ENCODE measurements at places on chromosomes 16 and 17.

GRCh38 chr16:81585785-81586184 lies 141.2 kb downstream of the CMIP start:
- no peak for DNase-seq

DNA sequence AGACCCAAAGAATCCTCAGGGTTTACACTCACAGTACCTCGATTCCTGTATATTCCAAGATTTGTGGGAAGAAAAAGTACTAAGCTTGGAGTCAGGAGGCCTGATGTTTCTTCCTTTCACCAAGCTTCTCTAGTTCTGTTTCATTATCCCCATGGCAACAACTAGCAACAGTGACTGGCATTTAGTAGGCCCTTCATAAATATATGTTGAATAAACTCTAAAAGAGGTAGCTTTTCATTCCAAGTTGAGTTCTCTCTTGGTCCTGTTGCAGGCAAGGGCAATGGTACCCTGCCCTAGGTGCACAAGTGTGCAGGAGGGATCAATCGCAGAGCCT lies 527 bp upstream of the UBE2Z start:
- DNase-seq = no peak

DNA sequence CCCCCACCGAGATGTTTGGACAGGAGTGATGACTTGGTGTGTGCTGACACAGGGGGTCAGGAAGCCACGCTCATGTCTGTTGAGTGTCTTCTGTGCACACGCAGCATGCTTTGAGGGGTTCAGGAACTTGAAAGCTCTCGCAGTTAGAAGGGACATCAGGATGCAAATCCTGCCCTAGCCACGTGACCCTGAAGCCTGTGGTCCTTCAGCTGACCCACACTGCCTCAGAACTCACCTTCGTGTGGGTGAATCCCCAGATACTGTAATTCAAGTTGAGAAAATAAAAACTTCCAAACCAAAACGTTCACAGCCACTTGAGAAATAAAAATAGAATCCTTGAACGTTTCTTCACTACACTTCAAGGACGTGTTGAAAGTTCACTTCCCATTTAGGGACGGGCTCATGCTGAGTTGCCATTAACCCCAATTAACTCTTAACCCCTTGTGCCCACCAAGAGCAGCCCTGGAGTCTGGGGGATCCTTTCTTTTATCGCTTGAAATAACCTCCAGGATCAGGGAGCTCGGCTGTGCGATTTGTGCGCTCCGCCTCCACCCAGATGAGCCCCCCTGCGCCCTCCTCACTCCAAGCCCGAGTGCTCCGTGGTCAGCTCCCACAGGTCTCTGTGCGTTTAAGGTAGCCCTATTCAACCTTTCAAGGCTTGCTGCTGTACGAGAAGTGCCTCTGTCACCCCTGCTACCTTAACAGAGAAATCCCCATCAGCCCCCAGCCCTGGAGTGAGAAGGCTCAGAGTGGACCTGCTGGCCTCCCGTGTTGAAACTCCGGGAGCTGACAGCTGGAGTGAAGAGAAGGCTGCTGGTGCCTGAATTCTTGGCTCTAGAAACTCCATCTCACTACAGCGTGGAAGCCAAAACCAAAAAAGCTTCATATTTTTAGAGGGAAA lies 36.2 kb upstream of the NAT9 start:
- no peak for DNase-seq

GRCh38 chr17:55332296-55333041 lies 67.7 kb downstream of the HLF start:
- no peak for DNase-seq

DNA sequence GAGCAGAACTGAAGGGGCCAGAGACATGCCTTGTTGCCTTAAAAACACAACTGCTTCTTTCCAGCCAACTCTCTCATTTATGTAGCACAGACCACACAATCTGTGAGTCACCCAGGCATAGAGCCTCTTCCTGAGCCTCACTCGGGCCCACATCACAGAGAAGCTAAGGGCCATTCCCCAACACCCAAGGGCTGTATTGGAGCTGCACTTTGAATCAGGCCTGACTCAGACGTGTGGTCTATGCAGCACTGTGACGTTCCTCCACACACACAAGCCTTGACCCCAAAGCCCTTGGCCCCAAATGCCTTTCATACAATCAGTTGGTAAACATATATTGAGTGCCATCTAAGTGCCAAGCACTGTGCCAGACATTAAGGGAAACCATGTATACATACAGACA lies 308.9 kb upstream of the DYNLRB2 start:
- DNase-seq = no peak

- no peak for DNase-seq
Measured at GRCh38 chr16:35565626-35566025, 2106.2 kb downstream of the TP53TG3F start.

DNA sequence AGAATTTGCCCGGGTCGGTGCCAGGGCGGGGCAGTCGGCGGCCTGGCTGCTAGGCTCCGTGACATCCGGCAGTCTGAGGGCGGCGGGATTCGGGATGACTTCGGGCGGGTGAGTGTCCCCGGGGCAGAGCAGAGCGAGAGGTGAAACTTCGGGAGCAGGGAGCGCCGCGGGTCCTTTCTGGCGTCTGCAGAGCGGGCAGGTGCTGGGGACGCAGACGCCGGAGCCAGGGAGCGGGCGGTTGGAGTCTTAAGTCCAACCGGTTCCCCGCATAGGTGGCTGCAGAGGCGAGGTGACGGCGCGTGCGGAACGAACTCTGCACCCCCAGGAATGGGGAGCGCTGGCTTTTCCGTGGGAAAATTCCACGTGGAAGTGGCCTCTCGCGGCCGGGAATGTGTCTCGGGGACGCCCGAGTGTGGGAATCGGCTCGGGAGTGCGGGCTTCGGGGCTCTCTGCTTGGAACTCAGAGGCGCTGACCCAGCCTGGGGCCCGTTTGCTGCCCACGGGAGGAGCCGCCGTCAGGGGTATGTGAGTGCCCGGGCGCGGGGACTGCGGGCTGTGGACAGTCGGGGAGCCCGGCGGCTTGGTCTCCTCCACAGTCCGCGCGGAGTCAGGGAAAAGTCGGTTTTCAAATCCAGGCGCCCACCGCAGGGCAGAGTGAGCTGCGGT lies at the start of gene B4GALNT2:
TSS of gene B4GALNT2 (plus strand) at position 71 of the 666 bp plus-strand sequence. CDS start at position 95, 24 bp downstream.
- peak; percentile 10 for DNase-seq

DNA sequence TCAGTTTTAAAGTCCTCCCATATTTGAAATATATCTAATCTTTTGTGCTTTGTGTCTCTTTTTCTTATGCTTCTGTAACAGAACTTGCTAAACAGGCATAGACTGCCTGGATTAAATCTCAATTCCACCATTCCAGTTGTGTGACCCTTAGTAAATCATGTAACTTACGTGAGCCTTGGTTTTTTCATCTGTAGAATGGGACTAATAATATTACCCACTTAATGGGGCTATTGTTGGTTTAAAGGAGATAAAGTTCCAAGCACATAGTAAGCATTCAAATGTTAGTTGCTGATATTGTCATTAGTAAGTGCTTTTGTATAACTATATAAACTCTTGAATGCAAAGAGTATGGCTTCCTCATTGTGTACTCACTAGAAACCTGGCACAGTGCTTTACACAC lies 5.9 kb upstream of the VWA3A start:
- no peak for DNase-seq

GRCh38 chr16:4213737-4214136 lies 28.1 kb downstream of the SRL start:
- DNase-seq = no peak

All from activated gamma-delta T cell treated with Interleukin-2 at 50 U/mL for 16 hours (primary cell).